Stimulated activated CD4-positive, alpha-beta T cell treated with anti-CD3 and anti-CD28 coated beads, Interleukin-4, amount 100 ng/mL, for 1 hour (primary cell): ENCODE measurements at places on chromosomes 1 and 21.

GRCh38 chr1:95415146-95415545 lies 181.1 kb downstream of the RWDD3 start:
- DNase-seq, result no peak

- DNase-seq, result no peak
These were observed 131.3 kb downstream of the EDEM3 start for GRCh38 chr1:184623404-184623803.

- no peak for DNase-seq
These were observed 113.4 kb downstream of the MATN1 start for GRCh38 chr1:30609999-30610345.

GRCh38 chr1:93805027-93805610 lies 73.9 kb downstream of the DNTTIP2 start:
- DNase-seq, result no peak

DNA sequence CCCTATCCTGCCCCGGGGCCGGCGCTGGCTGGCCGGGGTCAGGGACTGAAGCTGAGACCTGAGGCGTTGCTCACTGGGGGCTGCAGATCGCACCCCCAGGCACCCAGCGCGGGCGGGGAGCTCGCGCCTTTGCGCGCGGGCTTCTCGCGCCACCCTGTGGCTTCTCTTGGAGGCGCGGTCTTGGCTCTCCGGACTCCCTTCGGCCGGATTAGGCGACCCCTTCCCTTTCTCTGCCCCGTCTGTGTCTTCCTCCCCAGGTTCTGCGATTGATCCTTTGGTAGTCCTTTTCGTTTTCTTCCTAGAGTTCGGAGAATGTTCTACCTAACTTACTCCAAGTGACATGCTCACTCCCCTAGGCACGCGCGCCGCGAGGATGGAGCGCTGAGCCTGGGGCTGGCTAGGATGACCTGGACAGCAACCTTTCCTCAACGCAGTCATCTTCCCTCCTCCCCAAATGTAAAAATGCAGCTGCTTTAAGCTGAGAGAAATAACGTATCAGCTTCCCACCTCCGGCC lies 495 bp upstream of the NTRK1 start:
- peak; percentile 65 for DNase-seq

GRCh38 chr1:95233737-95234500 lies at the start of gene RWDD3:
Gene RWDD3 (plus strand): TSS chr1:95234210. CDS start chr1:95234231, 21 bp downstream.
- DNase-seq, result peak; percentile 95

DNA sequence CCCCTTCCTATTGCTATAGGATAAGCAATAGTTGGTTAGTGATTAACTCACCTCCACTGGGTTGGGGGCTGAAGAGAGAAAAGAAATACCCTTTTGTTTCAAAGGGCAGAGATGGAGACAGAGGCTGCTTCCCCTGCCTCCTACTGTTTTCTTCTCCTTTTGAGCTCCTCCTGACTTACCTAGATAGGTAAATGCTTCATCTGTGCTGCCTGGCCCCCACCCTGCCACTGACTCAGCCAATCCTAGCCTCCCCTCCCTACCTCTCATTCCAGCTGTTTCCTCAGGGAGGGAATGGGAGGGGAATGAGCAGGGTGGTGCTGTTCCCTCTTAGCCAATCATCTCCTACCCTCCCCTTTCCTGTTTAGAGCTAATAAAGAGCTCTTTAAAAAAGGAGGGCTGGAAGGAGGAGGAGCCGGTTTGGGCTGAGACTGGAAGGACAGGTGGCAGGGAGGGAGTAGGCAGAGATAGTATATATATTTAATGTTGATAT lies at the start of gene C1orf116:
C1orf116 (minus strand) TSS at position 229 of the 490 bp plus-strand sequence. CDS start 5,158 bp downstream, outside the sequence.
- DNase-seq, result no peak
